ENCODE measurements at places on chromosomes 7 and 10.

DNA sequence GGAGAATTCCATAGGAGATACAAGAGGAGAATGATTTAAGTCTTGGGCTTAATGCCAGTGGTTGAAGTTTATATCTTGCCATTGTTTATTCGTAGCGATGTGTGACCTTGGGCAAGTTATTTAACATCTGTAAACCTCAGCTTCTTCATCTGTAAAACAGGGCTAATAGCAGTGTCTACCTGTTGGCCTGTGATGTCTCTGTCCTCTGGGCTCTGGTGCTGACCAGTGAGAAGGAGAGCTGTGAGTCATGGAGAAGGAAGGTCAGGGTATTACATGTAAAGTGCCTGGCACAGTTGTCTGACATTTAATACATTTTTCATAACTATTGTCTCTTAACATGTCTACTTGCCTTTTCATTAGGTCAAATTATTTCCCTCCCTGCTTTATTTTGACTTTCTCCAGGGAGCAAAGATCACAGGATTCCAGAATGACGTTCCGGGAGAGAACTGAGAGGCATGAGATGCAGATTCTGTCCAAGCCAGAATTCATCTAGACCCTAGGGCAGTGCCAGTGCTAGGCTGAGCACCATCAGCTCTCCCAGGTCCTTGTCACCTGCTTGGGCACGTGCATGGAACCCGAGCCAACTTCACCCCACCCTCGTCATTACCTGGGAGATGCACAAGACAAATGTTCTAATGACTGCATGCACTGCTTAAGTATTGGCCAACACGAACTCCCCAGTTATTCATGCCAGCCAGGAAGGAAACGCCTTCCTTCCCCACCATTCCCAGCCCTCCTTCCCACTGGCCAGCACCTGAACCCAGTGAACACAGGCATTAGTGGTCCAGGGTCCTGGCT, 187.9 kb downstream of the DPY19L1 start:
- DNase-seq = no peak

DNA sequence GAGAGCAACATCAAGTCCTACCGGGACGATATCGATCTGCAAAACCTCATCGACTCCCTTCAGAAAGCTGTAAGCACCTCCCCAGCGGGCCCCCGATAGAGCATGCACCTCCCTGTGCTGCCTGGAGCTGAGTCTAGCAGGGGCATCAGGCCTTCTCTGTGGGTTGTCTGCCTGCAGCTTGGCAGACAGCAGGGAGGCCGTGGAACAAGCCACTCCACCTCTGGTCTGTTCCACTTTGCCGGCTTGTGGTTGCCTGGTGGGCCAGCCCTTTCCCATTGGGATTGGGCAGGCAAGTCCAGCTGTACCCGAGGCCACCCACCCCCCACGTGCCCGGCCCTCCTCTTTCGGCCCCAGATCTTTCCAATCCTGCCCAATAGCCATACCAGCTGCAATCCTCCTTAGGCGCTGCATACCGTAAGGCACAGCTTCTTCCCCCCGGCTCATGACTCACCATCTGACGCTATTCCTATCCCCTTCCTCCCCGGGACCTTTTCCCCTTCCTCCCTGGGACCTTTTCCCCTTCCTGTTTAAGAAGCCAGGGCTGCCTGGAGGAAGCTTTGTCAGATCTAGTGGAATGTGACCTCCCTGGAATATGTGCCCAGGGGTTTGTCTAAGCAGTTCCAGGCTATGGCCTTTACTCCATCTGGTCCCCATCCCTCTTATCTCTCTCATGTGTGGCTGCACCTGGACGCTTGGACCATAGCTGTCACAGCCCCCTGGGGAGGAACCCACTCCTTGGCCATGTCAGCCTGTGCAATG, 28.1 kb upstream of the SH2D4B start:
- peak; percentile 95 for DNase-seq

- DNase-seq = no peak
Measured at GRCh38 chr10:120966657-120967045, 115.5 kb downstream of the WDR11 start.

DNA sequence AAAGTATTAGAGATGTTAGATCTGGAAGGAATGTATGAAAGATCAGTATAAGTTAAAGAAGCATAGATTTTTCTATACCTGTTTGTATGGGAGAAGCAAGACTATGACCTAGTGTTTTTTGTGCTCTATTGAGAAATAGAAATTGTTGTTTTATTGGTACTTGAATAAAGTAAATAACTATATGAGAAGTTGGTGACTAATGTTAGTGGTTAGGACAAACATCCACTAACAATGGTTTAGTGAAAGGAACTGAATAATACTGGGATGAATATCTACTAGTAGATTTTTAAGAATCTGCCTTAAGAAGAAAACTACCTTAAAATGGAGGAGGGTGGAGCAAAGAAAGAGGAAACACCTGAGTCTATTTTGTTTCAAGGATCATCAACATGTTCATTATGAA, 521.1 kb upstream of the POT1 start:
- no peak for DNase-seq

GRCh38 chr7:44103923-44104859, at the start of gene AEBP1:
Gene AEBP1, plus strand, starts transcription at chr7:44104345. Its CDS starts 321 bp downstream, at chr7:44104666.
- DNase-seq = no peak

DNA sequence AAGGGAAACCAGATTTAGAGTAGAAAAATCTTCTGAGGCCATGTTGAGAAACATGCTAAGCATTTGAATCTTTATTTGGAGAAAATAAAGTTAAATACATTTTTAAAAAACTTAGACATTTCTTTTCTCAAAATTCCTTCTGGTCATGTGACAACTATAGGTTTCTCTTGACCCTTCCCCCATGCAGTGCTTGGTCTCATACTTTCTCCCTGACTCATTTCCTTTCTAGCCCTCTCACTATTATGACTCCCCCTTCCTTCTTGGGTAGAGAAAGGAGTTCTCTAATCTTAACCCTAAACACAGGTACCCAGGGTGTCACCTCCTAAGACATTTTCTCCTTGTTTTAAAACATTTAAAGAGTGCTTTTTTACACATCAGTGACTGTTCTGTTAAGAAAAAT, 179.5 kb upstream of the TMEM106B start:
- DNase-seq = peak; percentile 48

DNA sequence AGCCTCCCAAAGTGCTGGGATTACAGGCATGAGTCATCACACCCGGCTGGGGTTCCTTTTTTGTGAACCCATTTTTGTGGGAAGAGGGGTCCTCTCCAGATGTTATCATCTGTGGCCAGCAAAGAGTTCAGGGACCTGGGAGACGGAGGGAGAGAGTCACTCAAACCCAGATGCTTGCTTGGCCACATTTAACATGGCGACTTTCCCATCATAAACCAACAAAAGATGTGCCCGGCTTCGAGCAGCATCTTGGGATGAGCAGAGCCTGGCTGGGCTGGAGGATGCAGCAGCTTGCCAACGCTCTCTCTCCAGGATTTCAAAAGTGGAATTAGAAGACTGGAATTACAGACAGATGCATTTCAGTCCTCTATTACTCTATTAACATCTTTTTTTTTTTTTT, 19.1 kb upstream of the HABP2 start:
- no peak for DNase-seq

DNA sequence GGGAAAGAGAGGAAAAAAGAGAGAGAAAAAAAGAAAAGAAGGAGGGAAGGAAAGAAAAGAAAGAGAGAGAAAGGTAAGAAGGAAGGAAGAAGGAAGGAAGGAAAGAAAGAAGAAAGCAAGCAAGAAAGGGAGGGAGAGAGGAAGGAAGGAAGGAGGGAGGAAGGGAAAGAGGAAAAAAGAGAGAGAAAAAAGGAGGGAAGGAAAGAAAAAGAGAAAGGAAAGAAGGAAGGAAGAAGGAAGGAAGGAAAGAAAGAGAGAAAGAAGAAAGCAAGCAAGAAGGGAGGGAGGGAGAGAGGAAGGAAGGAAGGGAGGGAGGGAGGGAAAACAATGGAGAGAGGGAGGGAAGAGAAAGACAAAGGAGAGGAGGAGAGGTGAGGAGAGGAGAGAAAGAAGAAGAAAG, 135.3 kb downstream of the HECW1 start:
- DNase-seq = no peak

- no peak for DNase-seq
Measured at GRCh38 chr7:128809363-128809762, 17.6 kb downstream of the CCDC136 start.
